Neural crest cell (in vitro differentiated cells): ENCODE measurements at places on chromosomes 13 and 19.

DNA sequence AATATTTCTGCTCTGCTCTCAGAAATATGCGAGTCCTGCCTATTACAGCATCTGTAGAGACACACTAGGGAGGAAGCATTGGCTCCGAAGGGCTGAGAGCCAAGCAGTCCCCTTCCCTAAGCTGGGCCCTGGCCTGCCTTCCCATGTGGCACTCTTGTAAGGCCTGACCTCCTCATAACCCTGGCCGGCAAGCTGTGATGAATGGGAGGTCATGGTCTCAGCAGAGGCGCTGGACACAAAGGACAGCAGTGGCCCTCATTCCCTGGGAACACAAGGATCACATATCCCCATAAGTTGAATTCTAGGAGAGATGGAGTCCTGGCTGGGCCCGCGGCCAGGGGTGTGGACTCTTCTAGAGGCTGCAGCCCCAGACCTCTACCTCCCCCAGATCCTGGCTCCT, 483.3 kb downstream of the ZNF536 start:
- H3K27me3 ChIP-seq, result no peaks in the 10 kb centered on the region
- H3K4me3 ChIP-seq, result no peak overlapping the region
- no peak for DNase-seq
- no peak overlapping the region for H3K27ac ChIP-seq

DNA sequence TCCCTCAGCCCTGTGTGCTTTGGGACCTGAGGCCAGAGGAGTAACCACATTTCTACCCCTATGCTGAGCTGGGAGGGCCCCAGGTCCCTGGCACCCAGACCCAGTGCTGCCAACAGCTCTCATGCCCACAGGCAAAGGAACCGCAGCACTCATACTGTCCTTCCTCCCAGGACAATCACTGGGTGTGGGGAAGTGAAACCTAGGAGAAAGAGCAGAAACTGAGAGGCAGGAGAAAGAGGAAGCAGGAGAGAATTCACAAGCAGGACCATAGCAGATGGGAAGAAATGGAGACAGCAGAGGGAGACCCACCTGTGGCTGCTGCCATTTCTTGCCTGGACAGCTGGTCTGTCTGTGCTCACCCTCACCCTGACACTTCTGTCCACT, 18.9 kb downstream of the CCDC97 start:
- H3K36me3 ChIP-seq, result no peaks in the 10 kb centered on the region
- peaks cover 38% of the 10 kb centered on the region for H3K4me1 ChIP-seq
- DNase-seq, result no peak

GRCh38 chr19:21699197-21699596, 68.2 kb downstream of the ZNF100 start:
- H3K27ac ChIP-seq, result no peak overlapping the region
- H3K4me3 ChIP-seq, result no peak overlapping the region
- no peaks in the 10 kb centered on the region for H3K36me3 ChIP-seq
- no peak for DNase-seq
- no peaks in the 10 kb centered on the region for H3K27me3 ChIP-seq

GRCh38 chr19:28288572-28289264, 924.2 kb downstream of the UQCRFS1 start:
- H3K4me1 ChIP-seq, result peaks cover 29% of the 10 kb centered on the region
- peaks cover 6% of the 10 kb centered on the region for H3K36me3 ChIP-seq
- peaks cover 13% of the 10 kb centered on the region for H3K27me3 ChIP-seq
- H3K27ac ChIP-seq, result peak overlapping the region; percentile 8
- H3K4me3 ChIP-seq, result no peak overlapping the region
- no peak for DNase-seq

- peak overlapping the region; percentile 7 for H3K27ac ChIP-seq
- no peak for DNase-seq
- peaks cover 47% of the 10 kb centered on the region for H3K4me1 ChIP-seq
- peaks cover 18% of the 10 kb centered on the region for H3K36me3 ChIP-seq
- H3K4me3 ChIP-seq, result no peak overlapping the region
These were observed 87.0 kb downstream of the SLAIN1 start for GRCh38 chr13:77784515-77784914.

- no peak for DNase-seq
- H3K36me3 ChIP-seq, result no peaks in the 10 kb centered on the region
- H3K27me3 ChIP-seq, result no peaks in the 10 kb centered on the region
- peaks cover 20% of the 10 kb centered on the region for H3K4me1 ChIP-seq
These were observed 23.5 kb downstream of the COL5A3 start for GRCh38 chr19:9986787-9987281.

DNA sequence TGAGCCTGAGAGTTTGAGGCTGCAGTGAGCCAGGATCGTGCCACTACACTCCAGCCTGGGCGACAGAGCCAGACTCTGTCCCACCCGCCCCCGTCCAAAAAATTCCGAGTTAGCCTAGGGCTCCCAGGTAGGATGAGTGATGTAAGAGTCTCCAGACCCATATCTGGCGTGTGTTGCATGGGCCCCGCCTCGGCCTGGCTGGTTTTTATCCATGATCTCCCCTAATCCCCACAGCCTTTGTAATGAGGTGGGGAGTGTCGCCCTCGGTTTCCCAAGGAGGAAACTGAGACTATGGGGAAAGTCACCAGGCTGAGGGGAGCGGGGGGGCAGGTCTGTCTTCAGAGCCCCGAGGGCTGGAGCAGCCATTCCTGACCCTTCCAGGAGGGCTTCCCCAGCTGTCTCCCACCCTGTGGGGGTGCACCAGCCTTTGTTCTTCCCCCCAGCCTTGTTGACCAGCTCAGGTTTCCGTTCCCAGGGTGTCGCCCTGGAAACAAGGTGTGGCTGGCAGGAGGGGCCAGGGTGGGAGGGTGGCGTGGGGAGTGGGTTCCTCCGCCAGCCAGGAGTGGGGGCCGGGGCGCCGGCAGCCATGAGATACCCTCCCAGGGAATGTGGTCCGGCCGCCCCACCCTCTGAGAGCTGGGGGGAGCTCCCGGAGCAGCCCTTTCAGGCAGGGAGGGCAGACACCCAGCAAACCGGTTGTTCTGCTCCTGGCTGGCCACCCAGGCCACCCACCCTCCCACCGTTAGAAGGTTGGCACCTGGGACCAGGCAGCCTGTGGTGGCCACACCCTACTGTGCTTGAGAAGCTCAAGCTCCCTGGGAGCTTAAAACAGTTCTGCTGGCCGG, 11.5 kb downstream of the MYH14 start:
- no peaks in the 10 kb centered on the region for H3K4me1 ChIP-seq
- DNase-seq, result no peak
- peaks cover 4% of the 10 kb centered on the region for H3K36me3 ChIP-seq

DNA sequence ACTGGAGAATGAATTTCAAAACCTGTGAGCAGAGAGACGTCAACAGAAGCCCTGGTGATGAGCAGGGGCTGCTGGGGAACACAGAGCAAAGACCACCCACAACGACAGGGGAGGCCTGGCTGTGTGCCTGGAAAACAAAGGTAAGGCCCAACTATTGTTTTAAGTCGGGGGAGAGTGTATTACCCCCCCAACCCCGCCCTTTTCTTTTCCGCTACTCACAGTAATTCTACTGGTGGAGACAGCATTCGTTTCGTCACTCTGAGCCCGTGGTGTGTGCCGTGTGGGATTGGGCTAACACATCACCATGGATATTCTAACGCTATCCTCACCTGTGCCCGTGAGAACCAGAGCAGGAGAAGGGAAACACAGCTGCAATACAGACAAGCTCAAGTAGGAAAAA, 18.6 kb upstream of the ADPRHL1 start:
- no peaks in the 10 kb centered on the region for H3K27me3 ChIP-seq
- H3K27ac ChIP-seq, result no peak overlapping the region
- H3K4me3 ChIP-seq, result no peak overlapping the region
- peaks cover 13% of the 10 kb centered on the region for H3K4me1 ChIP-seq
- peaks cover 44% of the 10 kb centered on the region for H3K36me3 ChIP-seq

- DNase-seq, result no peak
- H3K4me3 ChIP-seq, result peak overlapping the region; percentile 94
- H3K4me1 ChIP-seq, result peaks cover 42% of the 10 kb centered on the region
- H3K27ac ChIP-seq, result peak overlapping the region; percentile 98
- peaks cover 30% of the 10 kb centered on the region for H3K36me3 ChIP-seq
These were observed 1.2 kb downstream of the RPS19 start for GRCh38 chr19:41861116-41861768.

- no peaks in the 10 kb centered on the region for H3K4me1 ChIP-seq
- no peak for DNase-seq
These were observed 95.3 kb upstream of the TNFSF11 start for GRCh38 chr13:42478531-42479156.

GRCh38 chr13:41327994-41328790, 17.1 kb downstream of the NAA16 start:
- no peak overlapping the region for H3K4me3 ChIP-seq
- H3K27me3 ChIP-seq, result no peaks in the 10 kb centered on the region
- DNase-seq, result no peak
- peaks cover 10% of the 10 kb centered on the region for H3K36me3 ChIP-seq

DNA sequence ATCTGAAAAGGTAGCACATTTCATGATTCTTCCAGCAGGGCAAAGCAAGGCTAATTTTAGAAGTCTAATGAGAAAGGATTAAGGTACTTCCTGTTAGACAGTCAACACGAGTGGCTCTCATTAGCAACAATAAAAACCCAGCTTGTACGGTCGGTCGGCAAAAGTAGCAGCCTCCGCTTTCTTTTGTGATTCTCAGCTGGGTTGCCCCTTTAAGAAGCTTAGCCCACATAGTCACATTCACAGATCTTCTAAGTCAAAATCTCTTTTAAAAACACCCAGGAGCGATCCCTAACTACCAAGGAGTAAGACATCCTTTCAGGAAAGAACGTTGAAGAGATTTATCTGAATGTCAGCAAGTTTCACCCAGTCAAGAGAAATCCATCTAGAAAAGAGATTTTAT, 684.8 kb downstream of the DIAPH3 start:
- H3K36me3 ChIP-seq, result no peaks in the 10 kb centered on the region
- H3K4me1 ChIP-seq, result peaks cover 10% of the 10 kb centered on the region
- no peak for DNase-seq

GRCh38 chr13:114154476-114154875, 22.1 kb upstream of the RASA3 start:
- H3K4me3 ChIP-seq, result no peak overlapping the region
- no peak for DNase-seq
- H3K27me3 ChIP-seq, result no peaks in the 10 kb centered on the region
- H3K36me3 ChIP-seq, result peaks cover 5% of the 10 kb centered on the region
- no peak overlapping the region for H3K27ac ChIP-seq
- peaks cover 34% of the 10 kb centered on the region for H3K4me1 ChIP-seq

- H3K27me3 ChIP-seq, result no peaks in the 10 kb centered on the region
- no peak overlapping the region for H3K4me3 ChIP-seq
- H3K27ac ChIP-seq, result no peak overlapping the region
- no peaks in the 10 kb centered on the region for H3K36me3 ChIP-seq
- peaks cover 11% of the 10 kb centered on the region for H3K4me1 ChIP-seq
These were observed 46.4 kb downstream of the VWA8 start for GRCh38 chr13:41914552-41914951.

DNA sequence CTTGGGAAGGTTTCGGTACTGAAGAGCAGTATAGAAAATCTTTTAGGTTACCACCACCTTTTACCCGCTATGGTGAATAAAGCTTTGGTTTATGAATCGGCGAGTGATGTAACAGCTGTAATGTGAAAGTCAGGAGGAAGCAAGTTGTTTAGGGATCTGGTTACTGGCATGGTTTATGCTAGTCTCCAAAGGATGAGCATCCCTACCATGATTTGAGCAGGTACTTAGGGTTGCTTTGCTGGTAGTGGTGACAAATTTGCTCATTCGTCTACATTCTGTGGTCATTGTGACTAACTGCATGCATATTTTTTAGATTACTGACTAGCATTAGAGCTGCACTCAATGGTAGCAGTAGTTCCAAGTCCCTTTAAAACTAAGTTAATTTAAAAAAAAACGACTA, 104.1 kb downstream of the FRY start:
- H3K4me3 ChIP-seq, result no peak overlapping the region
- no peaks in the 10 kb centered on the region for H3K27me3 ChIP-seq

DNA sequence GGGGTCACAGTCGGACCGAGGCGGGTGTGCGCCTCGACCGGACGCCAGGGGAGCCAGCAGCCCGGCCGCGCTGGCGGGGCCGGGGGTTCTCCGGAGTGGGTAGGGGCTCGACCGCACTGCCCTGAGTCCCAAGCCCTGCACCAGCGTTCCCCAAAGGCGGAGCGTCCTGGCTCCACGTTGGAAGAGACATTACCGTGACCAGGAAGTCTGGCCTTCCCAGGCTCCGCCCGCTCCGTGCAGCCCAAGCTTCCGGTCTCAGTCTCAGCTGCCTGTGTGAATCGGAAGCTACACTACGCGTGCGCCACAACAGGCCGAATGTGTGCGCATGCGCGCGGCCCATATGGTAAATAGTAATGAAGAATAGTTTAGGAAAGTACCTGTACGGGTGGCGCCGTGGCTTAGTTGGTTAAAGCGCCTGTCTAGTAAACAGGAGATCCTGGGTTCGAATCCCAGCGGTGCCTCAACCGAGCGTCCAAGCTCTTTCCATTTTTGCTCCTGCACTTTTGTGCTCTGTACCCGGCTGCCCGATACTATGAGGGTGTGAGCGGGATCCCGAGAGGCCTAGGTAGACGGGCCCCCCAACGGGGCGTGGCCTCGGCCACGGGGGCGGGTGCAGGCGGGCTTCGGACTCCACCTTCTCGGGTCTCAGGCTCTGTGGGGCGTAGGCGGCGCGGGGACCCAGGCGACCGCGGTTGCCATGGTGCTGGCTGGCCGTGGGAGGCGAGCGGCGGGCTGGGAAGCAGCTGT, 17.3 kb upstream of the LRP3 start:
- DNase-seq, result peak; percentile 98
- H3K27me3 ChIP-seq, result peaks cover 14% of the 10 kb centered on the region
- peak overlapping the region; percentile 37 for H3K27ac ChIP-seq
- peaks cover 6% of the 10 kb centered on the region for H3K36me3 ChIP-seq
- peaks cover 39% of the 10 kb centered on the region for H3K4me1 ChIP-seq

GRCh38 chr13:60435762-60436374, 38.8 kb downstream of the TDRD3 start:
- peaks cover 8% of the 10 kb centered on the region for H3K36me3 ChIP-seq
- H3K4me1 ChIP-seq, result peaks cover 6% of the 10 kb centered on the region
- DNase-seq, result no peak
- no peak overlapping the region for H3K4me3 ChIP-seq
- H3K27ac ChIP-seq, result no peak overlapping the region

- H3K27ac ChIP-seq, result no peak overlapping the region
- H3K4me3 ChIP-seq, result no peak overlapping the region
- no peak for DNase-seq
- H3K36me3 ChIP-seq, result peaks cover 10% of the 10 kb centered on the region
These were observed 4.5 kb downstream of the MRPL4 start for GRCh38 chr19:10256551-10256950.

DNA sequence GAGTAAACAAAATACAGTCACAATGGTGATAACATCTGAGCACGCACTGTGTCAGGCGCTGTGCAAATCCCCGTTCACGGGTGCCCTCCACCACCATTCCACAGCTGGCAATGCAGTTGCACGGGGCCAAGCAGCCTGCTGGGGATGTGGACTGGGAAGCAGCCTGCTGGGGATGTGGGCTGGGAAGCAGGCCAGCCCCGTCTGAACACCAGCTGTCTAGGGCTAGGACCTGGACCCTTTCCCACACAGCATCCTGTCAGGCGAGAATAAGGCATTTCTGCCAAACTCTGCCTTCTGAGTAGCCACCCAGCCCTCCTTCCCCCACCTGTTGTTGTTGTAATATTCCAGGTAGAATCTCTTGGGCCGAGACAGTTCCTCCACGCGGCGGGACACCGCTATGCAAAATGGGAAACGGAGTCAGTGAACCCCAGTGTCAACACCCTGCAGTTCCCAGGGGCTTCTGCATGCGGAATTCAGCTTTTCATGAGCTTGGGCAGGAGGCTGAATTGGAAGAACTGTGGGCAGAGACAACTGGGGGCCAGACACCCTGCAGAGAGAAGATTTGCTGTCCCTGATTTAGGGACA, 27.8 kb upstream of the MIER2 start:
- no peaks in the 10 kb centered on the region for H3K36me3 ChIP-seq
- H3K4me1 ChIP-seq, result peaks cover 13% of the 10 kb centered on the region
- DNase-seq, result no peak
- H3K27me3 ChIP-seq, result peaks cover 11% of the 10 kb centered on the region
